ENCODE measurements at places on chromosomes 4 and X.

- DNase-seq: no peak
- H3K36me3 ChIP-seq: no peaks in the 10 kb centered on the region
- no peak overlapping the region for H3K4me3 ChIP-seq
- H3K4me1 ChIP-seq: no peaks in the 10 kb centered on the region
Observed at GRCh38 chr4:114005569-114006442, 26.4 kb upstream of the ARSJ start.

DNA sequence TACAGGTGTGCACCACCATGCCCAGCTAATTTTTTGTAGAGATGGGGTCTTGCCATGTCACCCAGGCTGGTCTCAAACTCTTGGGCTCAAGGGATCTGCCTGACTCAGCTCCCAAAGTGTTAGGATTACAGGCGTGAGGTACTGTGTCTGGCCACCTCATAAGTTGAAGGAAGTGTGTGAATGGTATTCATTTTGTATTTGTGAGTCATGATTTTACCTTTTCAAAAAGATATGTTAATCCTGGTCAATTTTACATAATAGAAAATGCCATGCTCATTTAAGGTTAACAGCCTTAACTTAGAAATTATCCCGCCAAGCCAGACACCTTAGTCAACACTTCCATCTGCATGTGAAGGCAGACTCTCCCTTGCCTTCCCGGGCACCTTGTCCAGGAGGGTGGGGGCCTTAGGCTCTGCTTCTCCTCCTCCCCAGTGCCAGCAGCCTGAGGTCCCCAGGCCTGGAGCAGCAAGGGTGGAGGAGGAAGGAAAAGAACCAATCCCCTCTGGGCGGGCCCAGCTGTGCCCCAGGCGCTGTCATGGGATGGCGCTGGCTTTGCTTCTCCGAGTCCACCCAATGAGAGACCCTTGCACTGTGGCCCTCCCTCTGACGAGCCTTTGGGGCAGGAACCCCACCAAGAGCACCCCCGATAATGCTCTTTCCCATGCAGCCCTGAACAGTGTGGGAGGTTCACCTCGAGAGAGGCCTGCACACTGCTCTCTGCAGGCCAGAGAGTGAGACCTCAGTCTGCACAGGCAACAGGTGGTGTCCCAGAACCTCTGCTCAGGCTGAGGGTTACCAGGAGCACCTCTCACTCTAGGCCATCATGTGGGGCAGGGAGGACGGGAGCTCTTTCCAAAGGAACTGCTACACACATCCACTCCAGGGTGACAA lies 37.3 kb downstream of the RNF212 start:
- peaks cover 5% of the 10 kb centered on the region for H3K4me1 ChIP-seq
- no peaks in the 10 kb centered on the region for H3K36me3 ChIP-seq
- H3K27me3 ChIP-seq: peaks cover 77% of the 10 kb centered on the region
- H3K4me3 ChIP-seq: no peak overlapping the region
- no peak overlapping the region for H3K27ac ChIP-seq
- no peak for DNase-seq

DNA sequence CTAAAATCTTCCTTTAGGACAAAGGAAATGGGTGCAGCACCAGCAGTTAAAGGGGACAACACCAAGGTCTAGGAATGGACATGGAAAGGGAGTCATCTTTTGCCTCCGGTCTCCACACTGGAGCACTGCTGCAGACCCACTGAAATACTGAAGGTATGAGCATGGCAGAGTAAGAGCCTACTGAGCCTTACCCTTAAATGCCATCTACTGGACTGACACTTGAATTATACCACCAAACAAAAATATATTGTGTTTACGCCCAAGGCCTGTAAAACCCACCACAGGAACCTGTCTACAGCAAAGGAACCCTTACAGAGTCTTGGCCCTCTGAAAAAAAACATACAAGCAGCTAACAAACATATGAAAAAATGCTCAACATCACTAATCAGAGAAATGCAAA lies 443.4 kb downstream of the CCSER1 start:
- no peak for DNase-seq
- no peak overlapping the region for H3K4me3 ChIP-seq
- H3K4me1 ChIP-seq: no peaks in the 10 kb centered on the region
- H3K27me3 ChIP-seq: no peaks in the 10 kb centered on the region
- no peak overlapping the region for H3K27ac ChIP-seq

GRCh38 chrX:81120936-81121371 lies 80.8 kb downstream of the HMGN5 start:
- H3K4me3 ChIP-seq: peak overlapping the region; percentile 46
- no peaks in the 10 kb centered on the region for H3K4me1 ChIP-seq
- H3K27ac ChIP-seq: peak overlapping the region; percentile 73
- H3K36me3 ChIP-seq: no peaks in the 10 kb centered on the region

GRCh38 chr4:144685911-144686310 lies 40.0 kb downstream of the HHIP start:
- no peaks in the 10 kb centered on the region for H3K4me1 ChIP-seq
- no peaks in the 10 kb centered on the region for H3K36me3 ChIP-seq
- no peaks in the 10 kb centered on the region for H3K27me3 ChIP-seq
- H3K27ac ChIP-seq: no peak overlapping the region
- no peak overlapping the region for H3K4me3 ChIP-seq

GRCh38 chr4:69060651-69061308 lies 35.5 kb upstream of the UGT2B7 start:
- no peak for DNase-seq
- H3K27ac ChIP-seq: no peak overlapping the region
- H3K36me3 ChIP-seq: no peaks in the 10 kb centered on the region
- H3K4me3 ChIP-seq: no peak overlapping the region
- H3K4me1 ChIP-seq: no peaks in the 10 kb centered on the region
- H3K27me3 ChIP-seq: no peaks in the 10 kb centered on the region

DNA sequence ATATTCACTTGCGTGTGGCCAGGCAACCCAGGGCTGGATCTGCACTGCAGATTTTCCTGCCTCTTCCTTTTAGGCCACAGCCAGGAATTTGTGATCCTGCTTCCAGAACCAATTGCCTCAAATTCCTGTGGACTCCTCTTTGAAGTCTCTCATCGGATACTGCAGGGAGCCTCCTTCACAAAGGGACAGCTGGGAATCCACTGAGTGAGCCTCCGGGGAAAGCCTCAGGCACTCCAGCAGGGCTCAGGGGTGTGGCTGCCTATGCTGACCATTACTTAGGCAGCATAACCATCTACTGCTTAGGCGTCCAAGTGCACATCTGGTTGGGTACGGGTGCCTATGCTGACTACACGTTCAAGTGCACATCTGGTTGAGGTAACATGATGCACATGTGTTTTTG lies 321.5 kb downstream of the NLGN4X start:
- DNase-seq: no peak
- no peaks in the 10 kb centered on the region for H3K27me3 ChIP-seq
- no peak overlapping the region for H3K4me3 ChIP-seq
- no peaks in the 10 kb centered on the region for H3K4me1 ChIP-seq

DNA sequence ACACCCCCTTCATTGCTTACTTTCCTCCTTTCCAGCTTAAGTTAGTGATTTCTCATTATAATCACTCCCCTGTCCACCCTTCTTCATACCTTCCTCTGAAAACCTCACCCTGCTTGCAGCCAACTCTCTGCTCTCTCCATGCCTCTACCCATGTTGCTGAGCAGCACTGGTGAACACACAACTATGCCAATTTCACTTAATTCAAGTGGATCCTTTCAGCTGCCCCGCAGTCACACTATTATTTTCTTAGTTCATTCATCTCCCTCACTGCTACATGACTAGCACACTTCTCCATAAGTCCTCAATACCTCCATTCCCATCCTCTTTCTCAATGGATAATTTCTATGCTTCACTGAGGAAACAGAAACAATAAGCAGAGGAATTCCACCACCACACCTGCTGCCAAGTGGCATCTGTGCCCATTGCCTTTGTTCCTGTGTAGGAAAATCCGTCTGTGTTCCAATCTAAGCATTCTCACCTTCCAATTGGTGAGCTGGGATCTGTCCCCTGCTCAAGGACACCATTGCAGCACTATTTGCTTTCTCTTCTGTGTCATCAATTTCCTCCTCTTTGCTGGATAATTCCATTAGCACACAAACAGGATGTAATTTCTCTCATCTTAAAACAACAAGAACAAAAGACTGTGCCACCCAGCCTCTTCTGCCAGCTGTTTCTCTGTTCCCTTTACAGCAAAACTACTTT lies 25.2 kb upstream of the PRSS48 start:
- H3K27ac ChIP-seq: no peak overlapping the region
- H3K36me3 ChIP-seq: no peaks in the 10 kb centered on the region
- peaks cover 4% of the 10 kb centered on the region for H3K27me3 ChIP-seq
- H3K4me1 ChIP-seq: no peaks in the 10 kb centered on the region
- no peak for DNase-seq

- no peak for DNase-seq
- H3K36me3 ChIP-seq: no peaks in the 10 kb centered on the region
- no peak overlapping the region for H3K4me3 ChIP-seq
- H3K27ac ChIP-seq: no peak overlapping the region
Observed at GRCh38 chr4:54717694-54718093, 59.9 kb downstream of the KIT start.

DNA sequence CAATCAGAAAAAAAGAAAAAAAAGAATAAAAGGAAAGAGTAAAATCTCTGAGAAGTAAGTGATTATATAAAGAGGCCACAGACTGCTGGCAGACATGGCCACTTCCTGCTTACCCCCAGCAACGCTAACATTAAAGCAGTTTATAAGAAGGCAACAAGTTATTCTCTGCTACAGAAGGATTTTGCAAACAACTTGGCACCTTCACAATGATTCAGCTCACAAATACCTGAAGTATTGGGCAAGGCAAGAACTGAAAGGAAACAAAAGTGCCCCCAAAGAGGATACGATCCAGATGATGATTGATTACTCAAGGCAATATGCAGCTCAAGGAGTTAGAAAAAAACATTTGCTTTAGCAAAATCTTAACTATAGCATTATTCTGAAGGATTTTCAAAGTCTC lies 718.8 kb downstream of the KLHL13 start:
- no peaks in the 10 kb centered on the region for H3K27me3 ChIP-seq
- H3K27ac ChIP-seq: no peak overlapping the region

- no peak overlapping the region for H3K4me3 ChIP-seq
- no peaks in the 10 kb centered on the region for H3K4me1 ChIP-seq
- DNase-seq: no peak
- no peak overlapping the region for H3K27ac ChIP-seq
Observed at GRCh38 chrX:1524874-1525582, 12.0 kb downstream of the P2RY8 start.

- H3K4me3 ChIP-seq: no peak overlapping the region
- no peak for DNase-seq
Observed at GRCh38 chrX:36087366-36087765, 167.8 kb downstream of the CFAP47 start.

GRCh38 chr4:53489279-53489889 lies 101.9 kb downstream of the LNX1 start:
- H3K4me1 ChIP-seq: no peaks in the 10 kb centered on the region
- DNase-seq: peak; percentile 54

DNA sequence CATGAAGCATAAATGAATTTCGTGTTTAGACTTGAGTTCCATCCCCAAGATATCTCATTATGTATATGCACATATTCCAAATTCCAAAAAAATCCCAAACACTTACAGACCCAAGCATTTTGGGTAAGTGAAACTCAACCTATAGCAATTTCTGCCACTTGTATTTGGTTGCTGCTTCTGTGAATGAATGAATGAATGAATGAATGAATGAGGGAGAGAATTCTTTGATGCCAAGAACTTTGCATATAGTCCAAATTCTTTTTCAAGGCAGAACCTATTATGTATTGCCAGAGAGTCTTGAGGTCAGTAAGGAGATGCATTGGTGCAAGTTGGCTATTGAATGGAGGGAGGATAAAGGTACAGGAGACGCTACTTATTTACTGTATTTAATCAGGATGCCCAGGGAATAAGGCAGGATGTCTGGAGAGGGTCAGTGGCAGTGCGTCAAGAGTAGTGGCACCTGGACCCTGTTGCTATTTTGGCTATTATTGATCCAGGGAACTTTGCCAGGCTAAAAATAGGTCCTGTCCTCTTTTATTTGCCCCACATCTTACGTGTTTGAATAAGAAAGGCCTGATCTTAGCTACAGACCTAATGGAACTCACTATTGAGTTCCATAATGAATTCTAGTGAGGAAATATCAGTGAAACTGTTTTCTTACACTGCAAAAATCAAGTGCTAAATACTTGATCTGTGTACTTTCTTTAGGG lies 33.9 kb downstream of the ANAPC4 start:
- H3K4me3 ChIP-seq: no peak overlapping the region
- H3K27ac ChIP-seq: no peak overlapping the region
- no peaks in the 10 kb centered on the region for H3K27me3 ChIP-seq
- DNase-seq: no peak
- peaks cover 94% of the 10 kb centered on the region for H3K36me3 ChIP-seq
- H3K4me1 ChIP-seq: no peaks in the 10 kb centered on the region

DNA sequence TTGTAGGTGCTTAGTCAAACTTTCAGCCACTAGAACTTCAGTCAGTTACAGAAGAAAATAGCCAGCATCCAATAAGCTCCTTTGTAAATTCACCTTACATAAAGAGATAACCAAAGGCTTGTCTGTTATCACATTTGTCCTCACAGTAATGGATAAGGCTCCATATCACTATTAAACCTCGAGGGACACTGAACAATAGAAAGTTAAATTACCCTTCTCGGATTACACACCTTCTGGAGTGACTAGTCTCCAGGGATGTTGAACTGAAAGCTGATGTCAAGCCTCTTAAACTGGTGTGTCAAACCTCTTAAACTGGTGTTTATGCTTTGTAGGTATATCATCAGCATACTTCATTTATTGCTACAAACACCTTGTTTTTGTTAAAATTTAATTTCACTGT lies 639.0 kb downstream of the CENPC start:
- no peak for DNase-seq
- H3K27me3 ChIP-seq: no peaks in the 10 kb centered on the region
- no peak overlapping the region for H3K4me3 ChIP-seq
- H3K36me3 ChIP-seq: no peaks in the 10 kb centered on the region
